ENCODE measurements at places on chromosomes 1 and 21. TPM values are rescaled to one million over a fixed set of nuclear protein-coding genes. Genes with fewer than 3 reads are reported as not detected.

GRCh38 chr1:226625832-226626576 is 77.4 kb downstream of the STUM start:
- no peak overlapping the region for H3K4me3 ChIP-seq
- peak overlapping the region; percentile 58 for H3K27ac ChIP-seq
- peaks cover 5% of the 10 kb centered on the region for H3K36me3 ChIP-seq
- peaks cover 14% of the 10 kb centered on the region for H3K4me1 ChIP-seq
- H3K27me3 ChIP-seq, result no peaks in the 10 kb centered on the region

DNA sequence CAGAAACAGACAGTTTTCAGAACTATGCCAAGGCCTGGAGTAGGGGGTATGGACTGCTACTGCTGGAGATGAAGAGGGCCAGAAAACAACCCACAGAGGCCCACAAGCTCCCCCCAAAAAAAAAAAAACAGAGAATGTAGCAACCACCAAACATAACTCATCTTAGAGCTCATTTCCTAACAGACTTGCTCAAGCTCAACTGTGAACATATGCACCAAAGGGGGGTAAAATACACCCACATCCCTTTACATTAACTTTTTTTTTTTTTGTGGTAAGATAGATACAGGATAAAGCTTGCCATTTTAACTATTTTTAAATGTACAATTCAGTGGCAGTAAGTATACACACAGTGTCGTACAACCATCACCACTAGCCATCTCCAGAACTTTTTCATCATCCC is 36.0 kb downstream of the SEC16B start:
- H3K4me3 ChIP-seq, result no peak overlapping the region
- no peaks in the 10 kb centered on the region for H3K27me3 ChIP-seq
- no peak for DNase-seq

DNA sequence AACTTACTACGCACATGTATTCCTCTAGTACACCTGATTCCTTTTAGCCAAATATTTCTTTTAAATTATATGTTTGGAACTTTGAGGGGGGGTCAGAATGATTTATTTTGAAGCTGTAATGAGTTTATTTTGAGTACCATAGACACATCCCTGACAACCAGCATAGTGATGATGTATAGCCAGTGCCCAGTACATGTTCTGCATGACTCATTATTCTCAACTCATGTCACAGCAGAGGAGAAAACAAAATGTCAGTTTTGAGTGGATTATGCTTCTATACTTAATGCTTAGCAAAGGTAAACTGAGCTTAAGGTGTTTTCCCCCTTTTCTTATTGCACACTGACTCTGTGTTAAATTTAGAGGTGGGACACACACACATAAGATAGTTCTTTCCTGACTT is 22.4 kb upstream of the LEPR start:
- DNase-seq, result no peak
- no peaks in the 10 kb centered on the region for H3K4me1 ChIP-seq
- no peaks in the 10 kb centered on the region for H3K27me3 ChIP-seq
- no peaks in the 10 kb centered on the region for H3K36me3 ChIP-seq

- no peaks in the 10 kb centered on the region for H3K27me3 ChIP-seq
- no peak overlapping the region for H3K4me3 ChIP-seq
- H3K4me1 ChIP-seq, result no peaks in the 10 kb centered on the region
- no peak for DNase-seq
- no peak overlapping the region for H3K27ac ChIP-seq
Observed at GRCh38 chr1:64065571-64065970, 137.9 kb upstream of the UBE2U start.

GRCh38 chr1:175033953-175034352 is 10.7 kb upstream of the MRPS14 start:
- H3K27me3 ChIP-seq, result no peaks in the 10 kb centered on the region
- no peaks in the 10 kb centered on the region for H3K36me3 ChIP-seq
- H3K4me1 ChIP-seq, result peaks cover 3% of the 10 kb centered on the region
- DNase-seq, result no peak

The LCK gene
- 4.4 TPM for total RNA-seq

- H3K4me3 ChIP-seq, result no peak overlapping the region
- no peaks in the 10 kb centered on the region for H3K4me1 ChIP-seq
- no peak for DNase-seq
- no peaks in the 10 kb centered on the region for H3K27me3 ChIP-seq
- H3K27ac ChIP-seq, result no peak overlapping the region
Observed at GRCh38 chr1:162228586-162228985, 148.1 kb downstream of the SPATA46 start.

- H3K4me3 ChIP-seq, result no peak overlapping the region
- H3K27ac ChIP-seq, result no peak overlapping the region
- no peaks in the 10 kb centered on the region for H3K27me3 ChIP-seq
- peaks cover 47% of the 10 kb centered on the region for H3K4me1 ChIP-seq
- H3K36me3 ChIP-seq, result no peaks in the 10 kb centered on the region
Observed at GRCh38 chr1:31376375-31377134, 3.7 kb upstream of the FABP3 start.

The FCRL1 gene
- total RNA-seq, result not detected

GRCh38 chr1:224106568-224107281 is 7.2 kb upstream of the FBXO28 start:
- H3K36me3 ChIP-seq, result no peaks in the 10 kb centered on the region
- no peak for DNase-seq
- H3K27me3 ChIP-seq, result no peaks in the 10 kb centered on the region
- no peak overlapping the region for H3K27ac ChIP-seq
